ENCODE measurements at places on chromosomes 13 and 19. TPM values are rescaled to one million over a fixed set of nuclear protein-coding genes. Genes with fewer than 3 reads are reported as not detected.

Gene GPR4
- 1.3 TPM for total RNA-seq

Gene GYS1
- total RNA-seq, result 34.1 TPM

Gene CGB2
- not detected for total RNA-seq

Gene NCAN
- 0.06 TPM for total RNA-seq

Gene OR4F17
- total RNA-seq, result not detected

Gene FAM216B
- 36.3 TPM for total RNA-seq

Gene SLC7A10
- total RNA-seq, result 0.71 TPM

- no peak overlapping the region for H3K4me3 ChIP-seq
- DNase-seq, result peak; percentile 5
- H3K27me3 ChIP-seq, result no peaks in the 10 kb centered on the region
- no peak overlapping the region for H3K27ac ChIP-seq
These were observed 1029.6 kb downstream of the PCDH9 start for GRCh38 chr13:66200555-66200954.

- no peak for DNase-seq
- no peaks in the 10 kb centered on the region for H3K4me1 ChIP-seq
- H3K27me3 ChIP-seq, result no peaks in the 10 kb centered on the region
- H3K4me3 ChIP-seq, result no peak overlapping the region
- no peaks in the 10 kb centered on the region for H3K36me3 ChIP-seq
These were observed 62.3 kb downstream of the CCDC70 start for GRCh38 chr13:51923983-51924539.

DNA sequence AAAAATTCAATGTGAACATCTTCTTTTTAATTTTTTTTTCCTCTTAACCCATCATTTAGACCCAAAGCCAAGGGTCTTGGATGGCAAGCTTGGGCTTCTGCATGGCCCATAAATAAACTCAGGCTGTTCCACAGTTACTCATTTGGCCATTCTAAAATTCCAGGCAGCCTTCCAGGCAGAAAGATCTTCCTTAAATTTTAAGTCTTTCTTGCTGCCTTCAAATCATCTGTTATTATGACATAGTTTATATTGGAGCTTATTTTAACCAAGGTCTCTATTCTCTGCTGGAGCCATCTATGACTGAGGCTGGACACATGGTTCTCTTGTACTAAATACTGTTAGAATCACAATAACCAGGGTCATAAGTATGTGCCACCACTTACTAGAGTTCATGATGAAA is 317.3 kb upstream of the MAB21L1 start:
- no peaks in the 10 kb centered on the region for H3K36me3 ChIP-seq
- H3K4me3 ChIP-seq, result no peak overlapping the region
- no peak for DNase-seq
- H3K27ac ChIP-seq, result no peak overlapping the region

- DNase-seq, result peak; percentile 46
- H3K4me3 ChIP-seq, result no peak overlapping the region
- H3K27ac ChIP-seq, result peak overlapping the region; percentile 4
- no peaks in the 10 kb centered on the region for H3K36me3 ChIP-seq
- peaks cover 19% of the 10 kb centered on the region for H3K4me1 ChIP-seq
These were observed 2.7 kb downstream of the PLEKHF1 start for GRCh38 chr19:29667901-29668341.

GRCh38 chr19:52453324-52454094 is at the start of gene ZNF578:
ZNF578 (plus strand) TSS chr19:52453553; CDS start chr19:52501846, 48,293 bp downstream.
- peak within 1 kb of the TSS; percentile 73 for H3K4me3 ChIP-seq
- no peaks in the 10 kb centered on the region for H3K4me1 ChIP-seq
- DNase-seq, result peak; percentile 96
- H3K27me3 ChIP-seq, result no peaks in the 10 kb centered on the region
- peaks cover 24% of the 10 kb centered on the region for H3K36me3 ChIP-seq

- no peaks in the 10 kb centered on the region for H3K27me3 ChIP-seq
- H3K4me3 ChIP-seq, result no peak overlapping the region
- H3K27ac ChIP-seq, result no peak overlapping the region
- no peaks in the 10 kb centered on the region for H3K36me3 ChIP-seq
- H3K4me1 ChIP-seq, result no peaks in the 10 kb centered on the region
These were observed 300.3 kb downstream of the MYO16 start for GRCh38 chr13:108929532-108930206.

DNA sequence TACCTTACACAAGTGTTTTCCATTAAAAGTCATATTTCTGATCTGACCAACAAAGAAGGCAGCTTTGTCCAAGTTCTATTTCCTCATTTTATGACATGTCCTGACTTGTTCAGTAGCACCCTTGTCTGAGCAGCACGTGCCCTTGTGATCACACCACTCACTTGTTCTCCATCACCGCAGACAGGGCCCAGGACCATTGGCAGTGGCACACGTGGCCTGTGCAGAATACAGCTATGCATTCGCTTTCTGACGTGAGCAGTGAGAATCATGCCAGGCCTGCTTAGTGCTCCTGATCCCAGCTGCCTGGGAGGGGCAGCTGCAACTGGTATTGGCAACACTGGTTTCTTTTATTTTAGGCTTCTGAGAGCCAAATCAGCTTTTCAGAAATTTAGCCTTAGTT is 134.2 kb downstream of the FRY start:
- H3K36me3 ChIP-seq, result no peaks in the 10 kb centered on the region
- peaks cover 22% of the 10 kb centered on the region for H3K4me1 ChIP-seq
- H3K27ac ChIP-seq, result no peak overlapping the region
- DNase-seq, result no peak
- H3K27me3 ChIP-seq, result no peaks in the 10 kb centered on the region

GRCh38 chr13:108609353-108609752 is 20.1 kb upstream of the MYO16 start:
- DNase-seq, result peak; percentile 14
- H3K4me3 ChIP-seq, result no peak overlapping the region
- no peaks in the 10 kb centered on the region for H3K27me3 ChIP-seq
- H3K27ac ChIP-seq, result no peak overlapping the region
- no peaks in the 10 kb centered on the region for H3K4me1 ChIP-seq

- no peak overlapping the region for H3K27ac ChIP-seq
- DNase-seq, result no peak
- H3K27me3 ChIP-seq, result no peaks in the 10 kb centered on the region
- no peaks in the 10 kb centered on the region for H3K4me1 ChIP-seq
- no peaks in the 10 kb centered on the region for H3K36me3 ChIP-seq
These were observed 54.0 kb downstream of the ZNF536 start for GRCh38 chr19:30425885-30426838.

GRCh38 chr19:32976223-32976805 is 4.3 kb downstream of the FAAP24 start:
- H3K27ac ChIP-seq, result no peak overlapping the region
- no peaks in the 10 kb centered on the region for H3K4me1 ChIP-seq
- no peaks in the 10 kb centered on the region for H3K36me3 ChIP-seq
- H3K4me3 ChIP-seq, result no peak overlapping the region
- peak; percentile 68 for DNase-seq

DNA sequence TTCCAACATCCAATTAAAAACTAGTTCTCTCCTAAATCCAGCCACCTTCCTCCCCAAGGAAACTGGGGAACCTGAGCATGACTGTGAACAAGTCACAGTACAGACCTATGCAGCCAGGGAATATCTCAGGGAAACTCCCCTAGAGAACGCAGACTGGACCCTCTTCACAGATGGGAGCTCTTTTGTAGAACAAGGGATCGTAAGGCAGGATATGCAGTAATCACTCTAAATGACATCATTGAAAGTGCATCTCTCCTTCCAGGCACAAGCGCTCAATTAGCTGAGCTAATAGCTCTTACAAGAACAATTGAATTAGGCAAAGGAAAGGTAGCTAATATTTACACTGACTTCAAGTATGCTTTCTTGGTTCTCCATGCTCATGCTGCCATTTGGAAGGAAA is 1331.7 kb downstream of the UQCRFS1 start:
- H3K27me3 ChIP-seq, result no peaks in the 10 kb centered on the region
- DNase-seq, result no peak
- H3K36me3 ChIP-seq, result no peaks in the 10 kb centered on the region
- H3K27ac ChIP-seq, result no peak overlapping the region
- no peaks in the 10 kb centered on the region for H3K4me1 ChIP-seq

DNA sequence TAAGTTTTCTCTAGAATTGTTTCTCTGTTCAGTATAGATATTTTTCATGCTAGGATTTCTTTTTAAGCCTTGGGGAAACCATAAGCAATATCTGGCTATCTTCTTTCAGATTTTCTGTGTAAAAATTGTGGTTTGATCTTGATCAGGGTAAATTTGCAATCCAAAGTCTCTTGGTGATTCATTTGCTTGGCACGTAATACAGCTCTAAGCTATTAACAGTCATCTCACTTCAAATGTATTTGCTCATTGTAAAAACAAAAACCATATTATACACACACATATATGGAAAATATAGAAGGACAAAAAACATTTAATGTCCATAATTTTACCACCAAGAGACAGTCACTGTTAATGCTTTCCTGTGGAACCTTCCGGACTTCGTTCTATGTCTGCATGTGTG is 191.0 kb downstream of the SHISA2 start:
- no peaks in the 10 kb centered on the region for H3K27me3 ChIP-seq
- no peaks in the 10 kb centered on the region for H3K36me3 ChIP-seq
- no peak overlapping the region for H3K4me3 ChIP-seq
- no peak for DNase-seq
- H3K27ac ChIP-seq, result no peak overlapping the region

- H3K4me3 ChIP-seq, result peak within 1 kb of the TSS; percentile 92
- peak within 1 kb of the TSS; percentile 84 for H3K27ac ChIP-seq
These were observed at the start of gene ZNF682 for GRCh38 chr19:20039203-20039723. ZNF682 (minus strand) TSS chr19:20039505; CDS start chr19:20039345, 160 bp downstream.

- DNase-seq, result peak; percentile 10
- H3K27me3 ChIP-seq, result no peaks in the 10 kb centered on the region
- H3K4me1 ChIP-seq, result no peaks in the 10 kb centered on the region
- no peak overlapping the region for H3K4me3 ChIP-seq
- no peaks in the 10 kb centered on the region for H3K36me3 ChIP-seq
- no peak overlapping the region for H3K27ac ChIP-seq
These were observed 8.8 kb upstream of the IGFL4 start for GRCh38 chr19:46049597-46049996.

DNA sequence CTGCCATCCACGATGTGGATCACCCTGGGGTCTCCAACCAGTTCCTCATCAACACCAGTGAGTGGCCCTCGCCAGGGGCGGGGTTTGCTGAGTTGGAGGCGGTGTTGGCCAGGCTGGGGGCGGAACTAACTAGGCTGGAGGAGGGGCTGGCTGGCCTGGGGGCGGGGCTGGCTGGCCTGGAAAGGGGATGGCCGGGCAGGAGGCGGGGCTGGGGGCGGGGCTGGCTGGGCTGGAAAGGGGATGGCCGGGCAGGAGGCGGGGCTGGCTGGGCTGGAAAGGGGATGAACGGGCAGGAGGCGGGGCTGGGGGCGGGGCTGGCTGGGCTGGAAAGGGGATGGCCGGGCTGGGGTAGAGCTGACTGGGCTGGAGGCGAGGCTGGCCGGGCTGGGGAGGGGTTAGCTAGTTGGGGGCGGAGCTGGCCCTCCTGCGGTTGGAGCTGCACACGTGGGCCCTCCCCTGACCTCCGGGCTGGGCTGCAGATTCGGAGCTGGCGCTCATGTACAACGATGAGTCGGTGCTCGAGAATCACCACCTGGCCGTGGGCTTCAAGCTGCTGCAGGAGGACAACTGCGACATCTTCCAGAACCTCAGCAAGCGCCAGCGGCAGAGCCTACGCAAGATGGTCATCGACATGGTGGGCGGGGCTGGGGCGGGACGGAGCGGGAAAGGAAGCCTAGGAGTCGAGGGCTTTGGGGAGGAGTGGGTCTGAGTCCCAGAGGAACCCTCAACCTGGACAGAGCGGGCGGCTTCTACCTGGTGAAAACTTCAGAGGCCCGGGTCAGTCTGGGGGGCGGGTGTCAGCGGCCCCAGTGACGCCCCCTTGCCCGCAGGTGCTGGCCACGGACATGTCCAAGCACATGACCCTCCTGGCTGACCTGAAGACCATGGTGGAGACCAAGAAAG is 41.0 kb downstream of the PDE4A start:
- H3K36me3 ChIP-seq, result no peaks in the 10 kb centered on the region
- no peak overlapping the region for H3K4me3 ChIP-seq
- no peaks in the 10 kb centered on the region for H3K27me3 ChIP-seq
- DNase-seq, result peak; percentile 97

- H3K27me3 ChIP-seq, result no peaks in the 10 kb centered on the region
- no peak overlapping the region for H3K4me3 ChIP-seq
- no peak overlapping the region for H3K27ac ChIP-seq
These were observed 110.9 kb downstream of the IER2 start for GRCh38 chr19:13260883-13261653.

DNA sequence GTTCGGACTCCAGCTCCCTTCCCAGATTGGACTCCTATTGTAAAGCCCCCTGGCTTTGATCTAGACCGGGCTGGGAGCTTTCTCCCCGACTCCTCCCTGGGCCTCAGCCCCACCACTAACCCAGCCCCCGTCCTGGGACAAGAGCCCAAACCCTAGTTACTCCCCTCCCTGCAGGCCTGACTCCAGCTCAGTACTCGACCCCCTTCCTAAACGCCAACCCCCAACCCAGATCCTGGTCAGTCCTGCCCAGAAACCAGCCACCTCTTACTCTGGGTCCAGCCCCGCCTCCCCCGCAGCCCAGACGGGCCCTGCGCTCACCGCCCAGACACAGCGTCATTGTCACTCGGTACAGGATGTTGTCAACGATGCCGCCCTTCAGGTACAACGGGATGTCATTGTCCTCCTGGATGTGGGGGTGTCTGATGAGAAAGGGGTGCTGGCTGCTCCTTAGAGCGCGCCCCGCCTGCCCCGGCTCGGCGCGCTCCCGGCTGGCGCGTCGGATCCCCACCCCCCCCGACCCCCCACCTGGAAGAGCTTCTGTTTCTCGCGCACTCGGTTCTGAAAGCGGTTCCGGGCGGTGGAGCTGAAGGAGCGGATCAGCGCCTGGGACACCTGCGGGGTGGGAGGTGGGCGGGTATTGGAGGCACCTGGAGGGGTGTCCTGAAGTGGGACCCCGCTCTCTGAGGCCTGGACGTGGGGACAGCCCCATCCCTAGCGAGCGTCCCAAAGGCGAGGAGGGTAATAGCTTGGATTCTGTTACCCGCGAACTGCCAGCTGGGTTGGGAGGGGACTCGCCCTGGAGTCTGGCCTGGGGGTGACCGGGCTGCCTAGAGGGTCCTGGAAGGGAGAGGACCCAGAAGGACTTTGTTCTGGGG is 866 bp downstream of the COX7A1 start:
- peak overlapping the region; percentile 99 for H3K27ac ChIP-seq
- H3K4me3 ChIP-seq, result peak overlapping the region; percentile 51
- peaks cover 22% of the 10 kb centered on the region for H3K36me3 ChIP-seq
- peaks cover 3% of the 10 kb centered on the region for H3K4me1 ChIP-seq

GRCh38 chr13:46949211-46949610 is 52.4 kb upstream of the HTR2A start:
- no peaks in the 10 kb centered on the region for H3K4me1 ChIP-seq
- no peaks in the 10 kb centered on the region for H3K27me3 ChIP-seq
- no peak overlapping the region for H3K27ac ChIP-seq
- H3K36me3 ChIP-seq, result no peaks in the 10 kb centered on the region
